CD4-positive, alpha-beta T cell treated with Interleukin-6 at 100 ng/mL for 8 hours (primary cell): ENCODE measurements at places on chromosomes 2 and 18.

- DNase-seq: no peak
Observed at GRCh38 chr18:61738042-61738441, 154.8 kb downstream of the RNF152 start.

DNA sequence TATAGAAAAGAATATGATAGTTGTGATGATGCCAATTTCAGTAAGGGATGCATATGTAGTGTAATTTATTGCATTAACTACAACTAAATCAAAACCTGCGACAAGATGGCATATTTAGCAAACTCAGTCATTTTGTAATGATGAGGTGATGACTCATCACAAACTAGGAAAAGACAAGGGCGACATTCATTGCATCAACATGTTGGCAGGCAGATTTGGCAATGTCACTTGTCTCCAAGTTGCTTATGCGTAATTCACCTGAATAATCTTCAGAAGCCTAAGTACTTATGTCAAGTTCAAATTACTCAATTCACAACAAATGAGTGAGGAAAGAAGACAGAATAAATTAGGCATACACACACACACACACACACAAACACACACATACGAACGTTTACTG lies 273.2 kb upstream of the RGPD4 start:
- no peak for DNase-seq

DNA sequence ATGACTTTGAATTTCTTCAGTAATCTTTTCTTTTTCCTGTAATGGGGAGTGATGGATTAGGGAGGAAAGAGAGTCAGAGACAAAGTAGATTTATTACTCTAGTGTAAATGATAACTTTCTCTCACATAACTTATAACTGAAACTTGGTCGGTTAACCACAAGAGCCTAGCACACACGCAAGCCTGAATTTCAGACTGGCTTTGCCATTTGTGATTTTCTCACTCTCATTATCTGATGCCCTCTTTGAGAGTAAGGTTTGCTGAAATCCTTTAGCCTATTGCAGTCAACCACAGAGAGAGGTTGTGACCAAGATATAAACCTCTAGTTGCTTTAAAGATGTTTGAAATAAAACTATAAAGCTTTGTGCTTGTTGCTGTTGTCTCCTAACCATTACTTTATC lies 117.9 kb upstream of the NETO1 start:
- no peak for DNase-seq

DNA sequence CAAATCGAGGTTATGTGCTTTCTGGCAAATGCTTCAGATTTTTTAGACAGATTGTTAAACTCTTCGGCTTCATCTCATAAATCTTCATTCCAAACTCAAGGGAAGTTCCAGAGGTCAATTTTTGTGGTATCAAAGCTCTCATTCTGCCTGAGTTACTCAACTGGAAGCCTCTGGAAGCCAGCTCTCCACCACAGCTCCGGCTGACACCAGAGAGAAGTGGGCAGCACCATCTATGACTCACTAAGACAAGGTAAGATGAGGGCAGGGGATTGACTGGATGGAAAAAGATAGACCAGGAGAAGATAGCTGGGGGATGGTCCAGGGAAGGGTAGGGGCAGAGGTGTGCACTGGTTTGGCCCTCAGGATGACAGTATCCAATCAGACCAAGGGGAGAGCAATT lies 137.3 kb upstream of the HNRNPA3 start:
- no peak for DNase-seq

DNA sequence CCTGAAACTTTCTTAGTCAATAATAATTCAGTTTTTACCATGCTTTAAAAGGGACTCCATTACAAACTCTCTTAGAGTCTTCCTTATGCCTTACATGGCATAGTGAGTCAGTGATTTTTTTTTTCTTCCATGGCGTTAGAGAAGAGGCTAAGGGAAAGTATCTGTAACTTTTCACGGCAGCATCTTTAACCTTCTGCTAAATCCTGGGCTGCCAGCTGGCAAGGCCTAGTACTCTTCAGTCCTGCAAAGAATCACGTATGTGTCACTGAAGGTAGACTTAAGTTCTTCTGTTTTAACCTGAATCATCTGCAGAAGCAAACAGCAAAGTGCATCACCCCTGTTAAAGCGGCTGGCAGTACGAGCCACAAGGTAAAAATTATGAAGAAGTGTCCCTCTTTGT lies 286.3 kb upstream of the FN1 start:
- DNase-seq: no peak

DNA sequence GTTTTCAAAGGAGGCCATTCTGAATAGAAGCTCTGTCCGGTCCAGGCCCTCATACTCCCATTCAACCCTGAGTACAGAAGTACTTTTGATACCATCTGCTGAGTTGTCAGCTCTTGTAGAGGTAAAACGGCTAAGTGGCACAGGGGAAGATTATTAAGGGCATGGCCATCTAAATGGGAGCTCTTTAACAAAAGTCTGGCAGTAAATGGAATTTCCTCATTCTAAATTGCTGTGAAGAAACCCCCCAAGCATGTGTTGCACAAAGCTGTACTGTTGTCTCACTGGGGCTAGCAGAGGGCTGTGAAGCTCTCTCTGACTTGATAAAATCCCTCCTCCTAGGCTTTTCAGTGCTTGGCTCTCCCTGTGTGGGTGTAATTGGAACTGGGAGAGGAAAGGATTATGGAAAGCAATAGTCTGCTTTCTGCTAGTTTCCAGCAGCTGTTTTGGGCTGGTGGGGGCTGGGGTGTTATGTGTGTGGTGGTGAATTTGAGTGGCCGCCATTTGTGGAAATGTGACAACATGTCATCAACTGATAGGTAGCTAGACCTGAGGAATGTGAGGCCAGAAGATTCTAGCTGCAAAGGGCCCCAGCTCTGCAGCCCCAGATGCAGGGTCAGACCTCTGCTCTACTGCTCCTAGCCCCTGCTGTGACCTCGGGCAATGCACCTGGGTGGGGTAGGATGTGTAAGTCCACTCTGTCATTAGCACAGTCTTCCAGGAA lies 65.1 kb downstream of the MAP4K4 start:
- no peak for DNase-seq

DNA sequence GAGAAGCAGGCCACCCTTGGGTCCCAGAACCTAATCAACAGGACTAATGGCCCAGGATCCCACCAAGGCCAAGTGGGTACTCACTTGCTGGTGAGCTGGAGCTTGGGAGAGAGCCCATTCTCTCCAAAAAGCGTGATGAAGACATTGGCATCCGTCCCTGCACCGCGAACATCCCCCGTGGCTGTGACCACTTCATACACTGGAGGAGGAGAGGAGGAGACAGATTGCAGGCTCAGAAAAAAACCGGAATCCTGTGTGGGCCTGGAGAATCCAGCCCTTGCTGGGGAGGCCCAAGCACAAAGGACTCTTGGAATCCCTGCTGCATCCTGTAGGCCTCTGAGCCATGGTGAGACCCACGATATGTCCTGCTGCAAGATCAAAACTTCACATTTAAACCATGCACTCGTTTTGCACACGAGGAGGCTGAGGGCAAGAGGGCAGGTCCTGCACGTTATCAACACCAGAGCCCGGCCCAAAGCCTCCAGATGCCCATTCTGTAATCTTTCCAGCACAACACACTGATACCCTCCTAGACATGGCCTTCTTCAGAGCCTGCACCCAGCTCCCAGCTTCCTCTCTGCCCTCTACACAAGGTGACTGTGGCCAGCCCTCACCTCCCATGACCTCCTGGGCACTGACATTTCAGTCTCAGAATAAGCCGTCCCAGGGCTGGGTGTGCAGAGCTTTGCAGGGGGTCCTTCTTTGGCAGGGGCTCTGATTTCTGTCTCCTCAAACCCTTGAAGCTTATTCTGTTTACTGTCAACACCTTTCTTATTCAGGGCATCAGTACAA lies 7.8 kb downstream of the LOXHD1 start:
- no peak for DNase-seq

- DNase-seq: no peak
Observed at GRCh38 chr2:194062401-194062800, 1594.6 kb upstream of the SLC39A10 start.

DNA sequence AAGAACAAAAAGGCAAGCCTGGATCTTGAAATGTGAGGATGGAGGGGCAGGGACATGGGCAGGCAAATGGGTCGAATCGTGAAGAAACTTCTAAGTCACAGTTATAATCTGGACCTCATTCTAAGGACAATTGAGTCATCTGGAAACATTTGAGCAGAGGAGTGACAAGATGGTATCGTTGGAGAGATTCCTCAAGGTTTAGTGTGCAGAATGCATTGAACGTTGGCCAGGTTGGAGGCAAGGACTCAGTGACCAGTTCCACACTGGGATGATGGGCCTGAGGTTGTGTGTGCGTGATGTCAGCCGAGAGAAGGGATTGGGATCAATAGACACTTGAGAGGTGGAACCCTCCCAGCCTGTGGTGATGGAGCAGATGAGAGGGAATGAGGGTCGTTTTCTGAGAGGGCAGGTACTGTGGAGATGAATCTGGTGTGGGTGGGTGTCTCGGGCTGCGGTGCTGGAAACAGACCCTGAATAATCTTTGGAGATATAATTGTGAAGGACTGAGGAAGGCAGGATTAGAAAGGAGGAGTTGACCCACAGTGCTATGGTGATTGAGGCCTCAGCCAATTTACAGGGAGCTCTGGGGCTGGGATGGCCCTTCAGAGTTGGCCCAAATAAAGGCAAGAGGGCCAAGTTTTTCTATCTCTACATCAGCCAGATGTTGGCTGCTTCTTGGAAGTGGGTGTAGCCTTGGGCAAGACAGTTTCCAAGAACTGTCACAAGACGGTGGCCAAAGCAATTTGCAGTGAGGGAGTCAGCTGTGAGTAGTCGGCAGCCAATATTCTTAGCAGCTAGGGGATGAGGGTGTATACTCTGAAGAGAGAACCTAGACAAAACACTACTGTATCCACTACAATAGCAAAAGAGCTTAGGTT lies 5.8 kb upstream of the ZNF532 start:
- no peak for DNase-seq

GRCh38 chr2:204664708-204665121 lies 119.4 kb downstream of the PARD3B start:
- DNase-seq: no peak

- no peak for DNase-seq
Observed at GRCh38 chr2:217829420-217829819, 173.4 kb downstream of the TNS1 start.

GRCh38 chr2:160322320-160322719 lies 122.2 kb upstream of the ITGB6 start:
- no peak for DNase-seq

DNA sequence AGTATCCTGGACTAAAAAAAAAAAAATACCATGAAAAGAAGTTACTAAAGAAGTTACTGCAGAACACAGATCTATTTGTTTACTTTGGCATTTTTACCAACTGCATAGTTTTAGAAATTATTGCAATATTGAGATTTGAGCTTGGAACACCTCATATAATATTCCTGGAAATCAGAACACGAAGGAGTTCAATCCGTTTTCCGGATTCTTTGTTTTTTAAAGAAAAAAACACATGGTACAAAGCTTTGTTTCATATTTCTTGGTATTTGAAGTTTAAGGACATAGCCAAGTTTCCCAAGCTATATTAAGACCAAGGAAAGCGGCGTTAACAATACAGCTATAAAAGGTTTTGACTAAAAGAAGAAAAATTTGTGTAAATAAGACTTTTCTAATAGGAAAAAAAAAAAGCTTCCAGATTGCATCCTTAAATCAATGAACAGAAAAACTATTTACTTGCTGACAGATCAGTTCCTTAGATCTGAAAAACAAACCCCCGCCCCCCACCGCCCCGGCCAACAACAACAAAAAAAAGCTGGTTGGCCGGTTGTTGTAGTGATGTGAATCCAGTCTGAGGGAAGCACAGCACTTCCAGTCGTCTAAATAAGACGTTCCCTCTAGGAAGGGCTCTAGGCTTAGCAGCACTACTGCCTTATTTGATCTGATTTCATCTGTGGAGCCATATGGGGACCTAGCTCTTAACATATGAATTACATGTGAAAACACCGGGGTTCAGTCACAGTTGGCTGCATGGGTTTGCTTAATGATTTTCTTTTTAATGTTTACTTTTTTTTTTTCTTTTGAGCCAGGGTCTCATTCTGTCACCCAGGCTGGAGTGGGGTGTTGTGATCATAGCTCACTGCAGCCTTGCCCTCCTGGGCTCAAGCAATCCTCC lies 2.5 kb upstream of the RHOB start:
- no peak for DNase-seq

DNA sequence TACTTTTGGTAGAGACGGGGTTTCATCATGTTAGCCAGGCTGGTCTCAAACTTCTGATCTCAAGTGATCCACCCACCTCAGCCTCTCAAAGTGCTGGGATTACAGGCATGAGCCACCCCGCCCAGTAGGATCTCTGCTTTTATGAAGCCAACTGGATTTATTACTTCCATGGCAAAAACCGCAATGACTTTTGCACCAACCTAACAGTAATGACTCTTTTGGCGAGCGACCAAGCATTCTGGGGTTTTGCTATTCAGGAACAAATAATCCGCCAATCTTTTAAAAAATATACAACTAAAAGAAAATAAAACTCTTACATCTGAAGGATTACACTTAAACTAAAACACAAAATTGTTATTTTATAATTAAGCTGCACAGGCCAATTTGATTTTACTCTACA lies 260.6 kb downstream of the ZEB2 start:
- no peak for DNase-seq

- no peak for DNase-seq
Observed at GRCh38 chr18:69564602-69565001, 163.9 kb downstream of the DOK6 start.

DNA sequence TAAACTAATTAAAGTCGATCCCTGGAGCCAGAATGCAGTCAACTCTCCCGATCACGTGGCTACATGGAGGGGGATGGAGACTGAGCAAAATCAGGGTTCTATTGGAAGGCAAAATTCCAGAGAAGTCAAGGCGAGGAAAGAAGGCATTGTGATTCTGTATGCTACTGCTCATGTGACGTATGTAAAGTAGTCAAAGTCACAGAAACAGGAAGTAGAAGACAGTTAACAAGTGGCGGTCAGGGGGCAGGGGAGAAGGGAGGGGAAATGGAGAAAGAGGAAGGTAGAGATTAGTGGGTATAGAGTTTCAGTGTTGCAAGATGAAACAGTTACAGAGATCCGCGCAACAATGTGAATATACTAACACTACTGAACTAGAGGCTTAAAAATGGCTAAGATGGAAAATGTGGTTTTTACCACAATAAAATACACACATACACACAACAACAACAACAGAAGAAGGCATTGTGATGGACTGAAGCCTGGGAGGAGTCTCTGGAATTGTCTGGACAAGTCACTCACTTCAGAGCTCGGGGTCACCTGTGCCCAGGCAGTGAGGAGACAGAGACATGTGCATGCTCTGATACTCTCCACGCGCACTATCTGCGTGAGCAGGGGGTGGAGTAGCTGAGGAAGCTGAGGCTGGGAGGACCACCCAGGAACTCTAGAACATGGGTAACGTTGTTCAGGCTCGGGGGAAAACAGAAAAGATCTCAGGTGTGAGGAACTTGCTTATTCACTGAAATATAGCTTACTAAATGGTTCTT lies 89.9 kb upstream of the CDCA7 start:
- DNase-seq: peak; percentile 4

DNA sequence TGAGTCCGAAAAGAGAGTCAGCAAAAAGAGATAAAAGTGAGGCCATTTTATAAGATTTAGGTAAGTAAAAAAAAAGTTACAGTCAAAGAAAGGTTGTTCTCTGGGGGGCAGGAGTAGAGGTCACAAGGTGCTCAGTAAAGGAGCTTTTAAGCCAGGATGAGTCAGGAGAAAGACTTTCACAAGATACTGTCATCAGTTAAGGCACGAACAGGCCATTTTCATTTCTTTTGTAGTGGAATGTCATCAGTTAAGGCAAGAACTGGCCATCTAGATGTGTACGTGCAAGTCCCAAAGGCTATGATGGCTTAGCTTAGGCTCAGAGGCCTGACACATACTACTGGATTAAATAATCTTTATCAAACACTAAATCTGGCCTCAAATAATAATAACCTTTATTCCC lies 1207.3 kb upstream of the FAM98A start:
- DNase-seq: no peak
